CD4-positive, alpha-beta T cell treated with Interleukin-17A for 1 hour (primary cell): ENCODE measurements at places on chromosomes 5 and 9.

GRCh38 chr5:107652839-107653607 is 17.7 kb downstream of the EFNA5 start:
- DNase-seq = no peak

- DNase-seq = no peak
These were observed 118.1 kb downstream of the NR2F1-AS1 start for GRCh38 chr5:93462916-93463315.

GRCh38 chr5:17143335-17143734 is 74.1 kb upstream of the BASP1 start:
- DNase-seq = no peak

DNA sequence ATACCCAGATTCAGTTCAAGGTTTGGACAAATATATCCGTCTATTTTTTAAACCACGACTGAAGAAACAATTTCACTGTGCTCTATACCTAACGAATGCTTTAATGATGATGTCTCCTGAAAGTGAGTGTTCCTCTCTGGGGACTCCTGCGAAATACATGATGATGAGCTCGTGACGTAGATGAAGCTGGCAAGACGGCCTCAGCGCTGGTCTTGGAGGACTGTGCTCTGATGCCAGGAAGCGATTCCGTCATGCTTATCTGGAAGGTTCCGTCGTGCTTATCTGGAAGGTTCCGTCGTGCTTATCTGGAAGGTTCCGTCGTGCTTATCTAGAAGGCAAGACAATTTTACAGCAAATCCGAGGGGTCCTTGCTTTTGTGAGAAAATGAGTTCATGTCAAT is 250.8 kb upstream of the IRX2 start:
- no peak for DNase-seq

GRCh38 chr5:168434746-168435321 is 51.4 kb upstream of the RARS1 start:
- DNase-seq = no peak

GRCh38 chr5:171307789-171308452 is 1.1 kb upstream of the TLX3 start:
- no peak for DNase-seq

- no peak for DNase-seq
These were observed 198.5 kb upstream of the PTGER4 start for GRCh38 chr5:40481241-40481640.

DNA sequence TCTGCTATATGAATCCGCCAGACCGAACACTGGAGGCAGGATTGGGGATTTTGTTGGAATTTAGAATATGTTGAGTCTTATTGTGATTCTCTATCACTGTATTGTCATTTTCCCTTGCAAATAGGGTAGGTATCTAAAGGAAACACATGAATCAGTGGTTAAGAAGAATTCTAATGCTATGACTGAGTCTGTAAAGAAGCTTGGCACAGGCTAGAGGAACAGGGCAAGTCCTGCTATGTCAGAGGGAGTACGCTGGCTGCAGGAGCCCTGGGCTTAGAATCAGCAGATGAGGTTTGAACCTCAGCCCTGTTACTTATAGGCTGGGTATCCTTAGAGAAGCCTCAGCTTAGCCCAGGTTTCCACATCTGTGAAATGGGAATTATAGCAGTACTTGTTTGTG is 198.1 kb downstream of the NR3C1 start:
- DNase-seq = no peak

DNA sequence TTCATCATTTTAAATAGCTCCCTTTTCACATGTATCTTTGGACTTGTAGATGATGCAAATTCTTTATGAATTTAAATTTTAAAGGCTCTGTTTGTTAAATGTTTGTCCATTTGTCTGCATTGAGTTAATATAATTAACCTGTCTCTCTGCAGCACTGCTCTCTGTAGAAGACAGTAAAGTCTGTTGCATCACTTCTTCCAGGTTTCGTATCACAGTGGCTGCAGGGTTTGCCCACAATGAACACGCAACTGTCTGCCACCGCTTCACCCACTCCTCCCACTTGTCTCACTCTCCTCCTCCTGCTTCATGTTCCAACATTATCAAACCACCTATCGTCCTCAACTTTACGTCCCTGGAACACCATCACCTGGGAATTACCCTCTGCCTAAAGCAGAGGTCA is 231.3 kb upstream of the SLC30A5 start:
- no peak for DNase-seq

DNA sequence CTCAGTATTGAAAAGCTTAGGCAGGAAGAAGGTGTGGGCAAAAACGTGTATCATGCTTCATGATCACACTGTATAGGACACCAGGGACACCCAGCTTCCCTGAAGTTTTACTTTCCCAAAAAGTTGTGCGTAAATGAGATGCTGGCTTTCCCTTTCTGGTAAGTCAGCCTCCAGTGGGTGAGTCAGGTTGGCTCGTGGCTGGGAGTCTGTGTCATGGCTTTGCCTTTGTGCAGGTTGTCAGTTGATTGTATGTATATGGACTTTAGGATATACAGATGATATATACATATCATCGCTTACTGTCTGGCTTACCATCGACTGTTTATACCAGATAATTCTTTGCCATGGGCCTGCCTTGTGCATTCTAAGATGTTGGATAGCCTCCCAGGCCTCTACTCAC is 34.2 kb downstream of the ADRB2 start:
- DNase-seq = no peak

GRCh38 chr5:159095151-159095721 is 4.5 kb downstream of the EBF1 start:
- DNase-seq = no peak

DNA sequence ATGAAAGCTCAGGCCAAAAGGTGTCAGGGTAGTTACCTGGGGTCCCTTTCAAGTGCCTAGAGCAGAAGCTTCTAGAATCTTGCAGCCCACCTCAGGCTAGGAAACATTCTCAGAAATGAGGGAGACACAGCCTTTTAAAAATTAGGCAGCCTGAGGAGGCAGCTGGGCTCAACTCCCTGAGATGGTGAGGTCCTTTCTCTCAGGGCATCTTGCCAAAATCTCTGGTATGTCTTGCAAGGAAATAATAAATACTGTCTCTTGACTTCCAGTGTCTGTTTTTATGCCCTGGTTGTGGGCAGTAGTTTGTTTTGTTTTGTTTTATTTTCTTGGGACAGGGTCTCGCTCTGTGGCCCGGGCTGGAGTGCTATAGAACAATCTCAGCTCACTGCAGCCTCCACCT is 100.9 kb upstream of the APC start:
- no peak for DNase-seq

- DNase-seq = no peak
These were observed 36.8 kb upstream of the SNX2 start for GRCh38 chr5:122738088-122738487.

DNA sequence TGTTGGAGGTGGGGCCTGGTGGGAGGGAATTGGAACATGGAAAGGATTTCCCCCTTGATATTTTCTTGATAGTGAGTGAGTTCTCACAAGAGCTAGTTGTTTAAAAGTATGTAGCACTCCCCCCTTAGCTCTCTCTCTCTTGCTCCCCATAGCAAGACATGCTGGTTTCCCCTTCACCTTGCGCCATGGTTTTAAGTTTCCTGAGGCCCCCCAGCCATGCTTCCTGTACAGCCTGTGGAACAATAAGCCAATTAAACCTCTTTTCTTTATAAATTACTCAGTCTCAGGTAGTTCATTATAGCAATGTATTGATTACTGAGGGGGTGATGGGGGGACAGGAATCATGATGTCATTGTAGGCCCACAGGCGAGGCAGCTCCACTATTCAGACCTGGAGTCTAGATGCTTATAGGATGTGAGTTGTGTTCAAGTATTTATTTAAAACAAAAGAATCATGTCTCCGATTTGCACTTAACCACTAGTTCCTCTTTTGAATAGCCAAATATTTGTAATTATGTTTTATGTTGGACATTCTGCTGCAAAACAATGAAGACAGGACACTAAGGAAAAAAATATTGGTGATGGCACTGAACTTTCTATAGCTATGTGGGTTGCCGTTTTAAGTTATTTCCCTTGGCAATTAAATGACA is 156.6 kb downstream of the TMEM38B start:
- DNase-seq = no peak

GRCh38 chr9:135254176-135255032 is 166.9 kb downstream of the OLFM1 start:
- DNase-seq = no peak

DNA sequence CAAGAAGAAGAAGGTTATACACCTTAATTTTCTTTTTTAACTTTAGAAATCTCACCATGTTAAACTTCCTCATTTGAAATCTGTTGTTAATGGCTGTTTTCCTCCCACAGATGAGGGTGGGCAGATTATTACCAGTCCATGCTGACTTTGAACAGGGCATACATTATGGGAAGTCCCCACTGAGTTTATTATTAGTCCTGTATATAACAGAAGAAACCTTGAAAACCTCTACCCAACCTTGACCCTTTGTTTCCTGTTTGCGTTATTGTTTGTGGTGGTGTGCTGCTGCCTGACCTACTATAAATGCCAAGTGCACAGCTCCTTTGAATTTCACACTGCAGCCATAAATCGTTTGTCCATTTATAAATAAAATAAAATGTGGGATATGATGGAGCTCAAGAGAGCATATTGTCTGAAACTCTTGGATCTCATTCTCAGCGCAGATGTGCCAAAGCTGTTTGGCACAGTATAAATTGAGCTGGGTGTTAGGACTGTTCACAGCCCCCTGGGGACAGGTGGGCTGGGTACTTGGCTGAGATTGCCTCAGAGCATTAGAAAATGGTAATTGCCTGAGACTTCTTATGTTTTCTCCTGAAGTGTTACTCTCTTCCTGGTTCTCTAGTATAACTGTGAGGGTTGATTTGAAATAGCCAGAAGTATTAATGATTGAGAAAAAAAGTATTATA is 139.6 kb downstream of the SPATA31D1 start:
- no peak for DNase-seq

DNA sequence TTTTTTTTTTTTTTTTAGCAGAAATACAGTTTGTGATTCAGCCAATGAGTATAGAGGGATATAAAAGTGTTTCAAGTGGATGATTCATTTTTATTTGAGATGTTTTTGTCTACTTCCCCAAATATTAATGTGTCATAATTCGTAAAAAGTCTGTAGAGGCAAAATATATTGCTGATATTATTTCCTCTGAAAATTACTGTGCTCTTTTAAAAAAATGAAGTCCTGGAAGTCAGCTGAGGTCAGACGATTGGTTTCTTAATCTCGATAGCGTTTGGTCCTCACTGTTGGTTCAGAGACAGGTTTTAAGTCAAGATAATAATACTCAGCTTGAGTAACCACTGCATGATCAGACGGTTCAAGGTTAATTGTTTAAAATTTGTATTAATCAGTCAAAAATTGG is 19.5 kb downstream of the IL9 start:
- DNase-seq = no peak

GRCh38 chr5:111813537-111813936 is 56.5 kb upstream of the NREP start:
- no peak for DNase-seq

GRCh38 chr5:32831624-32832023 is 120.5 kb downstream of the NPR3 start:
- no peak for DNase-seq

GRCh38 chr5:108531367-108532128 is 149.7 kb upstream of the FBXL17 start:
- DNase-seq = no peak

GRCh38 chr5:111748304-111748763 is 8.7 kb downstream of the NREP start:
- no peak for DNase-seq

DNA sequence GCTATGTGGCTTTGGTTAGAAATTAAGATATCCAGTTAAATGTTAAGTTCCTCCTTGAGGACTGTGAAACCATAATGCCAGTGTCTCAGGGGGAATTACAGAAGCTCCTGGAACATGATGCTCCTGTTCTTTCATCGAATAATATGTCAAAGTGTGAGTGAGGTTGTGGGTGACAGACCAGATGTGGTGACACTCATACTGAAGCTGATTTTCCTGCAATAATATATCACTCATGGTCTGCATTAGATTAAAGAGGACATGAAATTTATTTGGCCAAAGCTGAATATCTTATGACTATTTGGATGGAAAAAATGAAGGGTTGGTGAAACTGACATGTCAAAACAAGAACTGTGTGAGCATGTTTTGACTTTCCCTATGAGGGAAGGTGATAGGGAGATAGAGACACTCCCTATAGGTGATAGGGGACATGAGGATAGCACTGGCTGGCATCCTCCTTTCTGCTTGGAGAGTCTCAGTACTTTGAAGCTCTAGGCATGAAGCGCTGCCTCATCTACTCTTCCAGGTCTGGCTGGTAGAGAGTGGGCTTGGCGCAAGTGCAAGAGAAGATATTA is 173.5 kb downstream of the ARHGEF28 start:
- DNase-seq = no peak

GRCh38 chr5:171882118-171882517 is 96.5 kb downstream of the SMIM23 start:
- DNase-seq = no peak

- DNase-seq = no peak
These were observed 51.4 kb upstream of the OLFM1 start for GRCh38 chr9:135035781-135036760.

DNA sequence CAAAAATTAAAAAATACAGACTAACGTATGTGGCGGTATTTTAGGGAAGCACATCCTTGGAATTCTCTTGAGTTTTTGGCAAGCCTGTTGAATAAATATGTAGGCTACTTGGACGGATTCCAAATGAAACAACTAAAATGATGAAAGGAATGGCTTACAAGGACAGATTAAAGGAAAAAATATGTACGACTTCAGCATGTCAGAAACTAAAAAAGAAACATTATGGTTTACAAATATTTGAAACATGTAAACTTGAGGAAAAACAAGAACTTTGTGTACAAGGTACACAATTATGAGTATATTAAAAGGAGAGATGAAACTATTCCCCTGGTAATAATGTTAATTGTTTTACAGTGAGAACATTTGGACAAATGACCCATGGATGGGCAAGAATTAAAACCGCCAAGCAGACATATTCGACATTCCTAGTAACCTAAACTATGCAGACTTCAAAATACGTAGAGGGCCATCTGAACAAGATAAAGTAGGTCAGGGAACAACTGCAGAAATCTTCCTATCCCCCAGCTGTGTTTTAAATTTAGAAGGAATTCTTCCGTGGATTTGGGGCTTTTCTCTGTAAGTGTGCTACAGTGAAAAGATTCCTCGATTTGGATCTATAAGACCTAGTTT is 12.5 kb downstream of the EDIL3 start:
- no peak for DNase-seq

DNA sequence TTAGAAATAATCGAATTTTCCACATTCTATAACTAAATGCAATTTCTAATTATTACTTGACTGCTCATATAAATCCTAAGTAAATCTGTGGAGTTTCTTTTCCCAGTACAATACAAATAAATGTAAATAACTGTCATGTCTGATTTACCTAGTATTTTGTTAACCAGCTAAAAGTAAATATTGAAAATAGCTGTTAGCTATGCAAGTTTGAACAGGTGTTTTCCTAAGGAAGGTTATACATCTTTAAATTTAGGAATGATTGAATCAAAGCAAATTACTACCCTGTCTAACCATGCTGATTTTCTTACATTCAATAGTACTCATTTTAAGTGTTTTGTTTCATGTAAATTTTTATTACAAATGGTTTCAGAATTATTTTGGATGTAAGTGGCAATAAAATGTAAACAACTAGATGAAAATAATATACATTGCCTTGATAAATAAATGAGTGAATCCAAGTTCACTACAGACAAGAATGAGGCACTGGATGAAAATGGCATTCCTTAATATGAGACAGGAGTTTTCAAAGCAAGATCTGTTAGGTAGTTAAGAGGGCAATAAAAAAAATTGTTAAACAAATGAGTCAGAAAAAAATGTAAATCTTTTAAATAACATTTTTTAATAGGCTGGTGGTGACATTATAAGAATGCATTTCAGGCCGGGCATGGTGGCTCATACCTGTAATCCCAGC is 15.8 kb downstream of the MCIDAS start:
- DNase-seq = no peak

GRCh38 chr5:175694371-175695160 is 36.7 kb downstream of the HRH2 start:
- no peak for DNase-seq

- no peak for DNase-seq
These were observed 88.6 kb downstream of the SLC44A1 start for GRCh38 chr9:105333076-105333475.
